ENCODE measurements at places on chromosomes 11 and 22.
A peak's percentile ranks its signal among the peaks of the same experiment; 100 is the strongest.

GRCh38 chr22:38737302-38738060 lies 18.3 kb downstream of the SUN2 start:
- no peak for DNase-seq

DNA sequence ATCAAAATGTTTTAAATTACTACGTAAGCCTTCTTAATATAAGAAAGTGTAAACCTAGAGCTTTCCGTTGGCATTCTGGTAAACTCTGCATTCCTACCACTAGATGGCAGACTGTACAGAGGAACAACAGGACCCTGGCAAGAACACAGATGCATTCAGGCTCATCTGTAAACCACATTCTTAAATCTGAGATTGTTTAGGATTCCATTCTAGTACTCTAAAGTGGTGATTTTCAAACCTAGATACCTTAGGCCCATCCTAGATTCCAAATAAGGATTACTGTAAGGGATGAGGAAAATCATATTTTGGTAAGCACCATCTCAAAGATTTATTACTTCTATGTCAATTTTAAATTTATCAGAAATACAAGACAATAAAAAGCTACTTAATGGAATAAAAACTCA lies 26.9 kb downstream of the PICALM start:
- DNase-seq, result peak; percentile 90

- DNase-seq, result peak; percentile 89
Observed at GRCh38 chr11:46121724-46122477, 647 bp upstream of the PHF21A start.

GRCh38 chr11:70641369-70641768 lies 243.0 kb downstream of the CTTN start:
- no peak for DNase-seq

GRCh38 chr22:50706481-50707125 lies 31.4 kb upstream of the ACR start:
- no peak for DNase-seq

DNA sequence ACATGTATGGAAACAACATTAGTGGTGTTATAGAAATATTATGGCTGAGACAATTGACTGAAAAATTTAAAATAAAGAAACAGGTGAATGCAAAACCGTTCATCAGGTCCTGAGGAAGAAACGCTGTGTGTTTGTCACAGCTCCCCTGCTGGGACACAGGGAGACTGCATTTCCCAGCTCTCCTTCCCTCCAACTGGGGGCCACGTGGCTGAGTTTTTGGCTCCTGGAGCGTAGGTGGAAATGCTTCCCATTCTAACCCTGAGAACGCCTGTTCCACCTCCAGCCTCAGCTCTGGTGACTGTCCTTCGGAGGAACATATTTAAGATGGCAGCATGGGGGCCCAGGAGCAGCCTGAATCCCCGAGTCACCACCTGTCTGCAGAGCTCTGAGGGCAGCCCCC lies 398.6 kb downstream of the BRD1 start:
- DNase-seq, result no peak

DNA sequence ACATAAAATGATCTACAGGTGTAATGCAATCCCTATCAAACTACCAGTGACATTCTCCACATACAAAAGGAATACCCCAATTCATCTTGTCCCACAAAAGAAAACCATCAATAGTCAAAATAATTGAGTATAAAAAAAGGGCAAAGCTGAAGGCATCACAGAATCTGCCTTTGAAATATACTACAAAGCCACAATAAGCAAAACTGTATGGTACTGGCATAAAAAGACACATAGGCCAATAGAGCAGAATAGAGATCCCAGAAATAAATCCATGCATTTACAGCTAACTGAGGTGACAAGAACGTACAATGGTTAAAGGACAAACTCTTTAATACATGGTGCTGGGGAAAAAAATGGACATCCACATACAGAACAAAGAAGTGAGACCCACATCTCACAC lies 31.8 kb downstream of the ZNF195 start:
- no peak for DNase-seq

- no peak for DNase-seq
Observed at GRCh38 chr11:34223021-34223813, 117.8 kb downstream of the NAT10 start.

GRCh38 chr11:82767123-82767522 lies 33.5 kb upstream of the FAM181B start:
- no peak for DNase-seq

DNA sequence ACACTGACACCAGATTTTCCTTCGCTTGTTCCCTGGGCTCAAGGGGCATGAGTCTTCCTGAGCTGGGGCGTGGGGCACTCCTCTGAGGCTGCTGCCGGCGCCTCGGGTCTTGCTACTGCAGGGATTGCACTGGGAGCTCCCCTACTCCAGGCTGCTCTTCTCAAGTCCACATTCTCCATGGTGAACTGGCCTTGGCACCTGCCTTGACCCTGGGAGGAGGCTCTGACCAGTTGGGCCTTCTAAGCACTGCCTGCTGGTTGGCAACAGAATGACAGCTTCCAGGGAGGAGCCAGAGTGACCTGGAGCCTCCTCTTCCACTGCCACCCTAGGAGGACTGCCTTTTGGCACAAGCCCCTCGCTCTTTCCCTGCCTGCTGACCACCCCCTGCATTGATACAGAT lies 9.5 kb downstream of the FREY1 start:
- no peak for DNase-seq

DNA sequence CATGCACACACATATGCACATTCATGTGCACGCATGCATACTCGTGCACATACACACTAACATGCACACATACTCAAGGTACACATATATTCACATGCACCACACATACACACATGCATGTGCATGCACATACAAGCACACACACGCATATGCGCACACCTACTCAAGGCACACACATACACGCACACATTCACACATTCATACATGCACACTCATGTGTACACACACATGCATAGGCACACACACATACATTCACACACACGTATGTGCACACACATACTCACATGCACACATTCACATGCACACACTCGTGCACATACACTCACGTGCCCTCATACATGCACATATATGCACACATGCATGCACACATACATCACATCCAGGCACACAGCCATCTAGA lies 489.0 kb downstream of the MN1 start:
- DNase-seq, result no peak

GRCh38 chr22:22156716-22157347 lies 87.8 kb upstream of the VPREB1 start:
- DNase-seq, result peak; percentile 53

DNA sequence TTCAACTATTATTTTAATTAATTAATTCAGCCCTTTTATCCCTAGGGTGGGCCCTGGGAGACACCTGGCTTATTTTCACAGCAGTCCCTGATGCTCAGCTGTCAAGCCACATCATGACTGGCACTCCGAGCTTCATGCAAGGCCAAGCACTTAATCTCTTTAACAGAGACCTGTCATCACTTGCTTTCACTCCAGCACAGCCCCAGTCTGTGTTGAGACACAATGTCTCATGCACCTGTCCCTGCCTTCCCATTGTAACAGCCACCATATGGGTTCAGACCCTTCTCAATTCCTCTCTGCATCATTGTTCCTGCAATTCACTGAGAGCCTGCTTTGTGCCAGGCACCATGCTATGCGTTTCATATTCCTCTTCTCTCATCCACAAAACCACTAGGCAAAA lies 222.2 kb upstream of the TENM4 start:
- no peak for DNase-seq

GRCh38 chr11:117923773-117924172 lies 5.4 kb downstream of the TMPRSS13 start:
- no peak for DNase-seq

- DNase-seq, result no peak
Observed at GRCh38 chr11:12846786-12847615, 162.1 kb upstream of the RASSF10 start.

GRCh38 chr11:88620568-88621130 lies 283.1 kb upstream of the CTSC start:
- DNase-seq, result no peak

DNA sequence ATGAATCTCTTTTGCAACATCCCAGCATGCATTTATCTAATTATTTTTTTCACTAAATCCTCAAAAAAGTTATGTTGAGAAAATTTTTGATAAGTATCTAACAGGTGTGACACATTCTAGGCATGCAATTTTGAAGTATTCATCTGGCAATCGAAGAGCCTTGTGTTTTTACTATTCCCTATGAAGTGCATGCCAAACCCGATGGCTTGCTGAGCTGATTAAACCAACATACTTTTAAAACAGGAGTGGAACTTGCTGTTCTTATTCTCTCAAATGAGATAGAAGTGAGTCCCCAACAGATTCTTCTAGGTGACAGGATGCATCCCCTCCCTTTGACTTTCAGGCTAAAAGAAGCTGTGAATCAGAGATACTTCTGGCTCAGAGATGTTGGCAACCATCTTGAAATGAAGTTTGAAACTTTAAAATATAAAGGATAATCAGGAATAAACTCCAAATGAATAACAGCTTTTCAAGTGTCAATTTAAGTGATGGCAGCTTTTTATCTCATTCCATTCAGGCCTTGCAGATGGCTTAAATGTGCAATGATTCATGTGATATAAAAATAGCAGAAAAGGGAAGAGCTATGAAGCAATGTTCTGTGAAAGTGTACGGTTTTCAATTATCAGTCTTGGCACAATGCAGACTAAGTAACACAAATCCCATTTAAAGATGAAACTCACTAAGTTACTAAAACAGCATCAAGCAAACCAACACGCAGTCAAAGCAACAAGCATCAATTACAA lies 67.7 kb downstream of the APOL5 start:
- DNase-seq, result no peak

GRCh38 chr22:45717789-45718188 lies 46.2 kb downstream of the ATXN10 start:
- DNase-seq, result no peak

- DNase-seq, result no peak
Observed at GRCh38 chr11:130829920-130830511, 86.3 kb downstream of the SNX19 start.

DNA sequence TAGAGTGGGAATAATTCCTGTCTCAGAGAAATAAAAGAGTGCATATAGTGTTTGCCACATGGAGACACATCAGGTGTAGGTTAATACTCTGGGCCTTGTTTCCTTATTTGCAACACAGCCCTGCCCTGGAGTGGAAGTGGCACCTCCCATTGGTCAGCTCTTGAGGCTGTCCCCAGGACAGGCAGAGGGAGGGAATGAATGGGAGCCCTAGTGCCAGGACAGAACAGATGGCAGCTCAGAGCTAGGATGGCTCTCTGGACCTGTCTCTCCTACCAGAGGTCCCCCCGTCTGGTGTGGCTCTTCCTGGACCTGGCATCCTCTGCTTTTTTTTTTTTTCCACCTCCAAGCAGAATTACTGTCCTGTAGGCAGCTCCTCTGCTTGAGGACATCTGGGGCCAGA lies 35.6 kb downstream of the LIMK2 start:
- no peak for DNase-seq

- no peak for DNase-seq
Observed at GRCh38 chr11:46967962-46968361, 31.4 kb downstream of the CSTPP1 start.

GRCh38 chr11:130301002-130301401 lies 13.7 kb downstream of the ZBTB44 start:
- no peak for DNase-seq

GRCh38 chr22:39422101-39422500 lies 22.5 kb downstream of the TAB1 start:
- no peak for DNase-seq

- DNase-seq, result no peak
Observed at GRCh38 chr11:78465169-78465942, 47.7 kb upstream of the GAB2 start.

GRCh38 chr11:108112057-108112456 lies 9.3 kb upstream of the ACAT1 start:
- DNase-seq, result no peak

- no peak for DNase-seq
Observed at GRCh38 chr22:29617922-29618629, 14.6 kb downstream of the NF2 start.

- DNase-seq, result no peak
Observed at GRCh38 chr11:19826606-19827005, 114.0 kb downstream of the NAV2 start.

DNA sequence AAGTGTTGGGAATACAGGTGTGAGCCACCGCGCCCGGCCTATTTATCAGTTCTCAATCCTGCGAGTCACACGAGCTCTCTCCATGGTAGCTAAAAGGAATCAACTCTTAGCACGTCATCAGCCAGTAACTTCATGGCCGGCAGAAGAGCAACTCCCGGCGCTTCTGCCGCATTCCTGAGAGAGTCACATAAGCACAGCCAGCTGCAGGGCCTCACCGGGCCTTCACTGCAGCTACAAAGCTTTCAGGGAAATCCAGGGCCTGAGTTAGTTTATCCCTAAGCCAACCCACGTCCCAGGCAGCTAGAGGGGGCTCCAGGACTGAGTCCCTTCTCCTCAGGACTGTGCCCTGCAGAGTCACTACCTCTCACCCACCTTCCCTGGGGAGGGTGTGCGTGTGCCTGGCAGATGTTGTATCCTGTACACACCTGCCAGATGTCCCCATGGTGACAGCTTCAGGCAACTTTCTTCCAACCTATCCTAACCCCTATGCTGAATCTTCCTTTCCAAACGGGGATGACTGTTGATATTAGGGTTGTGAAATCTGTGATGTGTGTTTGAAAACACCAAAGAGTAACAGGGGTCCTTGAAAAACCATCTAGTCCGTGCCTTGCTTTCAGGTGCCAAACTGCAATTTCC lies 45.9 kb upstream of the ARFGAP3 start:
- DNase-seq, result no peak

- no peak for DNase-seq
Observed at GRCh38 chr11:112255067-112255720, 5.5 kb downstream of the PLET1 start.

- peak; percentile 25 for DNase-seq
Observed at GRCh38 chr11:33542921-33543320, 157.7 kb downstream of the C11orf91 start.

- no peak for DNase-seq
Observed at GRCh38 chr11:130718120-130718519, 198.2 kb downstream of the SNX19 start.

All from hematopoietic multipotent progenitor cell treated with erythropoietin and hydrocortisone succinate and interleukin-3 and kit ligand, for 15 days (in vitro differentiated cells).